ENCODE measurements at places on chromosomes 1 and 21.
A peak's percentile ranks its signal among the peaks of the same experiment; 100 is the strongest.

DNA sequence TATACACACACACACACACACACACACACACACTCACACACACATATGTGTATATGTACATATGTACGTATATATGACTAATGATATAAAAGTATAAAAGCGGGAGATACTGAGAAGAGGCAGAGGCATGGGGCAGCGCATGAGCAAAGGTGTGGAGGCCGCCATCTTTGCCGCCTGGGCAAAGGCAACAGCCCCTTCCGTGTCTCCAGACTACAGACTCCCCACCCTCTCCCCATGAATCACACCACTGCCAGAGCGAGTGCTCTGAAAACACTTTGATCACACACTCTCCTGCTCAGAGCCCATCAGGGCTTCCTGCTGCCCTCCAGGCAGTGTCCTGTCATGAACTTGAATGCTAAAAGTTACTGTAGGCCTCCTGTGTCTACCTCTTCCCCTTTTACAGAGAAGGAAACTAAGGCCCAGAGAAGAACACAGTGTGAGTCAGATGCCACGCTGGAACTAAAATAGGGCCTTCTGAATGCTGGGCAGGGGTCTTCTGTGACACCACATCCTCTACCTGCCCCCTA lies 54.7 kb upstream of the SSBP3 start:
- no peak overlapping the region for H3K4me3 ChIP-seq
- H3K36me3 ChIP-seq, result no peaks in the 10 kb centered on the region
- H3K4me1 ChIP-seq, result peaks cover 23% of the 10 kb centered on the region
- H3K27me3 ChIP-seq, result no peaks in the 10 kb centered on the region

GRCh38 chr1:223008808-223009207 lies 134.2 kb downstream of the TLR5 start:
- H3K27me3 ChIP-seq, result no peaks in the 10 kb centered on the region
- no peak overlapping the region for H3K4me3 ChIP-seq
- H3K27ac ChIP-seq, result no peak overlapping the region
- H3K36me3 ChIP-seq, result no peaks in the 10 kb centered on the region
- no peak for DNase-seq

DNA sequence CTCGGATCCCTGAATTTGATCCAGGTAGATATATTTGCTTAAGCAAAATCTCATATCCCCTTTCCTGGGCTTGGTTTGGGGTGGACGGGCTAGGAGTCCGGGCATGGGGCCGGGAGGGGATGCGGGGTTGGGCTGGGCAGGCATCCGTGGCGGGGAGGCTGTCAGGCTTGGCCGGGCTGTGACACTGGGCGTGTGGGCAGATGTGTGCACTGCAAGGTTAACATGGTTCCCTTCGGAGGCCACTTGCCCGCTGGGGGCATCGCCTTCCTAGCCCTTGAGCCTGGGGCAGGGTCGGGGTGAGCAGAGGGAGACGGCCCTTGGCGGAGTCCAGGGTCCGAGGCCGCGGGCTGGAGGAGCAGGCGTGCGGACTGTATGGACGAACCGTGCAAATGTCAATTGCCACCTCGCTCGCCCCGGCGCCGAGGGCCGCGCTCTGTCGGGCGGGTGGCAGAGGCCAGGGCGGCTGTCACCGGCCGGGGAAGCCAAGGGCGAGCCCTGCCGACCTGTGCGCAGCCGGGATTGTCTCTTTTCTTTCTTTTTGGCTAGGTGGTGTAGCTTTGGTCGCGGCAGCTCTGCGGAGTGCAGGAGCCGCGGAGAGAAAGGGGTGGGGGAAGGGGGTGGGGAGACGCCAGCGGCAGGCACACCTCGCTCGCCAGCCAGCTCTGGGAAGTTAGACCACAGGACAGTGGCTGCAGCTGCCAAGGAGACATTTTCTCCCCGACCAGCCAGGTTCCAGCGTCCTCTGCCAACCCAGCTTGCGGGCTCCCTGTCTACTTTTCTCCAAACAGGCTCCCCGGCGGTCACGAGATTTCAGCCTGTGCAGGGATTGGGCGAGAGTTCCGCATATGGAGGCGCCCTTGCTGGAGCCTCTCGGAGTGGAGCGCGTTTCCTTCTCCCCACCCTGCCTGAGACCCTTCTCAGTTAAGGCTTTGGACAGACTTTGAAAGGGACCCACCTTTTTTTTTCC lies 1.3 kb downstream of the RCOR3 start:
- H3K27me3 ChIP-seq, result no peaks in the 10 kb centered on the region
- peaks cover 31% of the 10 kb centered on the region for H3K4me1 ChIP-seq
- peak overlapping the region; percentile 99 for H3K4me3 ChIP-seq
- peak overlapping the region; percentile 91 for H3K27ac ChIP-seq
- DNase-seq, result peak; percentile 86

GRCh38 chr1:200468264-200469001 lies 58.6 kb upstream of the ZNF281 start:
- no peaks in the 10 kb centered on the region for H3K36me3 ChIP-seq
- no peak for DNase-seq
- no peak overlapping the region for H3K4me3 ChIP-seq

DNA sequence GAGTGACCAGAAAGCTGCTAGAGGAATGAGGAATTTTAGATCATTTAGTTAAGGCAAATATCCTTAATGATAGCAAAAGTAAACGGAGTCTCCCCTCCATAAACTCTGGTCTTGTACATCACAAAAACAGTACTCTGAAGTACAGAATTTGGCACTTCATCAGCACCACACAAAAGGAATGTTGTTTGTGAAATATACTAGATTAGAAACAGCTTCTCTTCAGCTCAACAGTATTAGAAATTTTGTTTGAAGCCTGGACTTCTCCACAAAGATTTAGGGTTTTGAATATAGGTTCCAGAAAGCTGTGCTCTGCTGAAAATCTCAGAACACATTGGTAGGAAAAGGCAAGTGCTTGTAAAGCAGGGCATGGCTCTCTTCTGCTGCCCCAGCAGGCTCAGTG lies 135.1 kb upstream of the PTGFR start:
- no peaks in the 10 kb centered on the region for H3K36me3 ChIP-seq
- no peaks in the 10 kb centered on the region for H3K4me1 ChIP-seq
- no peak overlapping the region for H3K4me3 ChIP-seq
- DNase-seq, result no peak

- DNase-seq, result no peak
- no peak overlapping the region for H3K4me3 ChIP-seq
- no peaks in the 10 kb centered on the region for H3K27me3 ChIP-seq
- no peaks in the 10 kb centered on the region for H3K4me1 ChIP-seq
- no peaks in the 10 kb centered on the region for H3K36me3 ChIP-seq
Measured at GRCh38 chr1:82597649-82598048, 796.9 kb downstream of the ADGRL2 start.
